Trophoblast cell (in vitro differentiated cells and primary cell): ENCODE measurements at places on chromosomes 6 and 20.

DNA sequence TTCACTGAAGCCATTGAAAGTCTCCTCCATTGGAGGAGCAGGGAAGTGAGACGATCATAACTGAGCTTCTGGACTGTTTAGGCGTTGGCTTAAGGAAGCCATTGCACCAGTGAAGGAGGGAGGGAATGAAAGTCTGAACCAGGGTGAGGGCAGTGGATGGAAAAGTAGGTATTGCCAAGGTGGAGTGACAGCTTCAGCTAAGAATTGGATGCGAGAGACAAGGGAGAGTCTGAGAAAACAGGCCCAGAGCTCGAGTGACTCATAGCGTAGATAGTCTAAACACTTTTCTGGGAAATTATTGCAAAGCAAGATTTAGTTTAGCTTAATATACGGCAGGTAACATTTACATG, 4.5 kb downstream of the DSP start:
- H3K36me3 ChIP-seq, result peaks cover 6% of the 10 kb centered on the region
- peaks cover 18% of the 10 kb centered on the region for H3K4me1 ChIP-seq
- peak; percentile 84 for DNase-seq
- no peak overlapping the region for H3K4me3 ChIP-seq

DNA sequence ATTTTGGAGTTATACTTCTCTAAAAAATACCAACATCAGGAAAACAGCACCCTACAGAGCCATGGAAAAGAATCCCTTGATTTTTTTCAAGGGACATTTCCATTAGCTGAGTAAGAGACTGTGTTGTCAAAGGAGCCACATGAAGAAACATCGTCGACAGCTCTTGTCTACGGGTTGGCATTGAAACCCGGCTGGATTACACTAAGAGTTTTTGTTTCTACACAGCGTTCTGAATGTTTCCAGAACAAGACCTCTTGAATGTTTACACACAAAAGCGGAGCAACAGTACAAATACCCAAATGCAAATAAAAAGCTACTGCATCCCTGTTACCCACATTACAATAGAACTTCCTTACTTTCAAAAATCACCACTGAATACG, 2.4 kb upstream of the MYLK4 start:
- H3K27ac ChIP-seq, result no peak overlapping the region
- DNase-seq, result no peak
- H3K4me3 ChIP-seq, result no peak overlapping the region

DNA sequence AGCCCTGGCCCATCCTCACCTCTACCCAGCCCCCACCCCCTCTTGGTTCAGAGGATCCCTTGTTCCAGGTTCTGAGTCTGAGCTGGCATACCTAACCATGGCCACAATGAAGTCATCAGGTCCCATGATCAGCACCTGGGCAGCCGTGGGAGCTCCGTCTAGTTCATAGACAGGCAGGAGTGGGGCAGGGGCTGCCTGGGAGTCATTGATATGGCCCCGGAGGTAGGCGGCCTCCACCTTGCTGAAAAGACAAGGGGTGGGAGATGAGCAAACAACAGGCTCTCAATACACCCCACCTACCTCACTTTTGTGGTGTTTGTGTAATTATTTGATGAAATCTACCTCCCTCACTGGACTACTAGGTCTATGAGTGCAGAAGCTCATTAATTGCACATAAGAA, 20.4 kb downstream of the GGT7 start:
- no peak overlapping the region for H3K27ac ChIP-seq
- peaks cover 43% of the 10 kb centered on the region for H3K36me3 ChIP-seq
- no peak for DNase-seq
- H3K4me3 ChIP-seq, result no peak overlapping the region
- no peaks in the 10 kb centered on the region for H3K4me1 ChIP-seq

GRCh38 chr6:15357782-15358181, 111.9 kb downstream of the JARID2 start:
- no peak overlapping the region for H3K4me3 ChIP-seq
- H3K27me3 ChIP-seq, result no peaks in the 10 kb centered on the region
- H3K27ac ChIP-seq, result no peak overlapping the region
- H3K4me1 ChIP-seq, result peaks cover 14% of the 10 kb centered on the region
- DNase-seq, result no peak

DNA sequence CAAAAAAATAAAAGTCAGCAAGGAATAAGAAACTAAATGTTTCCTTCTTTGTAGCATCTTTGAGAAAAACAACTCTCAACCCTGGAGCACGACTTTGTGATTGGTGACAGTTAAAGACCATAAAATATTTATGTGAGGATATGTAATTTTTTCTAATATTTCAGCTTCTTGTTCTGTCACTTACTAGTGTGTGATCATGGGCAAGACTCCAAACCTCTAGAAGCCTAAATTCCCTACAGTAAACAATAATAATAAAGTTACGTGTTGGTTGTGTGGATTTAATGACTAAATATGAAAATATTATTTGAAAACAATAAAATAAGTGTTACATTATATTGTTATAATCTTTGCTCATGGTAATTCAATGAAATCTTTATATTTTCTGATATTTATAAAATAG, 735.6 kb upstream of the MARCKS start:
- H3K27ac ChIP-seq, result peak overlapping the region; percentile 83
- no peaks in the 10 kb centered on the region for H3K27me3 ChIP-seq
- H3K4me3 ChIP-seq, result no peak overlapping the region

DNA sequence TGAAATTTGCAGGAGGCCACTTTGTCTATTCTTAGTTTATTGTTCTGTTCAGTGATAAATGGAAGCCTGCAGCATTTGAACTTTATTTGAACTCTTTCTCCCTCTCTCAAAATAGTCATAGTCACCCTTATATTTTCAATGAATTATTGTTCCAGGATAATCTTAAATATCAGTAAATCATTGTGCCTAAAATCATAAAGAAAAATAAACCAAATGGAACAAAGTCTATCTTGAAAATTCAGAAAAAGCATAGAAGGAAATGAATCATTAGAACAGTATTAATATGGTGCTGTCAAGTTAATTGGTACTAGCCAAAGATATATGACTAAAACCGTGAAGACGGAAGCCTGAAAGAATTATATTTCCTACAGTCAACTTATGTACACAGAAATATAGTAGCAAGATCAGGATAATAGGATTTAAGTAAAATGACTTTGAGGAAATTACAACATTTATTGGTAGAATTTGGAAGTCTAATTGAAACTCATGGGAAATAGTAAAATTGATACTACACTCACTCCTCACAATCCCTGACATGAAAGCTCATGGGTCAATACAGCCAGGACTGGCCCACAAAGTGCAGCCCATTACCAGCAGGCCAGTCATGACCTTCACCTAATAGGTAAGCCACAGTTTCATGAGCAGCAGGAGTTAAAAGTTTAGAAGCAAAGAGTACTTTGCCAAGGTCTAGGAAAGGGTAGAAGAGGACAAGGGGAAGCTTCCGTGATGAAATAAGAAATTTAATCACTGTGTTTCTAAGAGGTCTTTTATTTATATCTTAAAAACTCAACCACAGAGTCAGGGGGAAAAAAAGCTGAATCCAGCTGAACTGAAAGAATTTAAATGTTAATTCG, 119.9 kb upstream of the ENPP5 start:
- no peak overlapping the region for H3K27ac ChIP-seq
- H3K27me3 ChIP-seq, result no peaks in the 10 kb centered on the region
- H3K4me3 ChIP-seq, result no peak overlapping the region
- H3K4me1 ChIP-seq, result no peaks in the 10 kb centered on the region
- no peak for DNase-seq
- H3K36me3 ChIP-seq, result no peaks in the 10 kb centered on the region

GRCh38 chr6:11168091-11168635, 56.6 kb upstream of the ERVFRD-1 start:
- no peaks in the 10 kb centered on the region for H3K36me3 ChIP-seq
- no peak overlapping the region for H3K4me3 ChIP-seq
- H3K4me1 ChIP-seq, result peaks cover 12% of the 10 kb centered on the region
- DNase-seq, result no peak
- H3K27me3 ChIP-seq, result no peaks in the 10 kb centered on the region

DNA sequence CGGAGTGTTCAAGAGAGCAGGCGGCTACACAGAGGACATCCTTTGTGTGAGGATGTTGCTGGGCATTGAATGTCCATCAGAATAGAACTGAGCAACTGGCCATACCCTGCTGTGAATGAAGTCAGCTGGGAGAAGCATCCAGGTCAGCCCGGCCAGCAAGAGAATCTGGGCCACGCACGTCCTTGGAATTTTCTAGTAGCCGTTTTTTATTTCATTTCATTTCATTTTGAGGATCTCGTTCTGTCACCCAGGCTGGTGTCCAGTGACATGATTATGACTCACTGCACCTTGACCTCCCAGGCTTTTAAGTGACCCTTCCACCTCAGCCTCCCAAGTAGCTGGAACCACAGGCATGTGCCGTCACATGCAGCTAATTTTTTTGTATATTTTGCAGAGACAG, 97.9 kb downstream of the SSR1 start:
- peaks cover 61% of the 10 kb centered on the region for H3K36me3 ChIP-seq
- no peak overlapping the region for H3K27ac ChIP-seq
- DNase-seq, result no peak
